ENCODE measurements at places on chromosomes 2 and 18.

- no peak for DNase-seq
Observed at GRCh38 chr2:203330434-203330833, 2.2 kb downstream of the ABI2 start.

DNA sequence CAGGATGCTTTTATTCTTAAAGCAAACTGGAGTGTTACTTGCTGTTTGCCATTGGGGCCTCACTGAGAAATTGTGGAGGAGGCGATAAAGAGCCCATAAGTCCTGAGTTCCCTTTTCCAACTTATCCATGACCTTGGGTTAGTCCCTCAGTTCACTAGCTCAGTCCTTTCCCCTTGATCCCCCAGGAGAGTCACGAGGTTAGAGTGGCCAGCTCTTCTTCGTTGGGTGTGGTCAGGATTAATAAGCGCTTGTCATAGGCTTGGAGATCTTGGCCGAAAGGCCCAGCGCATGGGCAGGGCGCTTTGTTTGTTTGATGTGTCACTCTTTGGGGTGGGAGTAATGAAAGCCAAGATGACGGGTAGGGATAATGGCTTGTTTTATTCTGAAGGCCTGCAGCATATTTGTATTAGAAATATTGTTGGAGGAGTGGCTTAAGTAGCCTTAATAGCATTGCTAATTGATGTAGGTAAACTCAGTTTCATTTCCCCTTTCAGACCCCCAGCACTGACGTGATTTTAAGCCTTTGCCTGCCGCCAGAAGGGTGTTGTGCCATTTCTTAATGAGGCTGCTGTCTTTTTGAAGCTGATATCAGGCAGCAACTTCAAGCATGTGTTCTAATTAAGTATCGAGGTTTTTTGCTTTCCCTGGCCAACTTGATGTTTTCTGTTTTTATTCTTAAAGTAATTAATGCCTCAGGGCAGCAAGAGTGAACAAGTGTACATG, 15.7 kb downstream of the GRHL1 start:
- no peak for DNase-seq

DNA sequence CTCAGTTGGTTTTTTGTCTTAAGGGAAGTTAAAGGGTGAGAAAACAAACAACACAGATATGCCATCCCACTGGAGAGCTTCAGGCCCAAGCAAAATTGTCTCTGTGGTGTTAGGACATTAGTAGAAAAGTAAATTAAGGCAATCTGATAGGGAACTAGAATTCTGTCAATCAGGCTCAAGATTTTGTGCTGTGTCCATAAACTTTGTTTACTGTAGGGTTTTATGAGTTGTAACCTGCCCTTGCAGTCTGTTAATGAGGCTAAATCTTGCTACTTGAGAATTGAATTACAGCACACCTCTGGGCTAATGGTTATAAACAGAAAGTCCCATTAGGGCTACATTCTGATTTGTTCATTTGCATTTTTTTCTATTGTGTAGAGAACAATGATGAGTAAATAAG, 78.0 kb upstream of the OTX1 start:
- DNase-seq = no peak

DNA sequence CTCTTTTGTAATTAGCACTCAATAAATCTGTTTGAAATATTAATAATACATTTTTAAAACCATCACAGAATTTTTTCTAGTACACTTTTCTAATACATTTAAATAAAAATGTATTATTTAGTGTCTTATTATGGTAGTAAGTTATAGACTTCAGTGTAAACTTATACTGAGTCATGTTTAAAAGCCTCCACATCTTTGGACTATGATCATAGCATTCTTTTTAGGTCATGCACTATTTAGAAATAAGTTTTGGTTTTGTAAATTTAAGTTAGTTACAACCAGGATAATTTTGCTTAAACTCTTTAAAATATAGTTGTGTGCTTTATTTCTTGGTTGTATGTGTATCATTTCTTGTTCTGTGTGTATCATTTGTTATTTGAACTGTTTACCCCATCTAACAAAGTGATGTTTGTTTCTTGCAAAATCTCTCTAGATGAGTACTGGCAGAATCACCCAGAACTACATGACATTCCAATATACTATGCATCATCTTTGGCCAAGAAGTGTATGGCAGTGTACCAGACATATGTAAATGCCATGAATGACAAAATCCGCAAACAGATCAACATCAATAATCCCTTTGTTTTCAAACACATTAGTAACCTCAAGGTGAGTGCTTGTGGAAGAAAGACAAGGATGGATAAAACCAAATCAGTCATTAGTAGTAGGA, 16.7 kb downstream of the CPSF3 start:
- no peak for DNase-seq

DNA sequence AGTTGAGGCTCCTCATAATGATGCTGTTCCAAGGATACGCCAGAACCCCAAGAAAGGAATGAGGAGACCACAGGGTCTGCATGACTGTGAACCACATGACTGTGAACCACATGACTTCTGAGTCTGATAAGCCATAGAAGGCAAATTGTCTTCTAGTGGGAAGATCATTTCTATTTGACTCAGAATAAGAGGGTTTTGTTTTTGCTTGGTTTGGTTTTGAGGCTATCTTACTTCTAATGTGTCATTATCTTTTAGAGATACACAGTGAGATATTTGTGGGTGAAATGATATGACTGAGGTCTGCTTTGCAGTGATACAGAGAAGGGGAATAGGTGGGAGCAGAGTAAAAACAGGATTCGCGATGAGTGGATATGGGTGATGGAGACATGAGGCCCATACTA, 28.9 kb upstream of the BCL2L11 start:
- no peak for DNase-seq

- no peak for DNase-seq
Observed at GRCh38 chr2:6865346-6866274, at the start of gene CMPK2. Gene CMPK2 (minus strand): TSS chr2:6865907. CDS start chr2:6865696, 211 bp downstream.

DNA sequence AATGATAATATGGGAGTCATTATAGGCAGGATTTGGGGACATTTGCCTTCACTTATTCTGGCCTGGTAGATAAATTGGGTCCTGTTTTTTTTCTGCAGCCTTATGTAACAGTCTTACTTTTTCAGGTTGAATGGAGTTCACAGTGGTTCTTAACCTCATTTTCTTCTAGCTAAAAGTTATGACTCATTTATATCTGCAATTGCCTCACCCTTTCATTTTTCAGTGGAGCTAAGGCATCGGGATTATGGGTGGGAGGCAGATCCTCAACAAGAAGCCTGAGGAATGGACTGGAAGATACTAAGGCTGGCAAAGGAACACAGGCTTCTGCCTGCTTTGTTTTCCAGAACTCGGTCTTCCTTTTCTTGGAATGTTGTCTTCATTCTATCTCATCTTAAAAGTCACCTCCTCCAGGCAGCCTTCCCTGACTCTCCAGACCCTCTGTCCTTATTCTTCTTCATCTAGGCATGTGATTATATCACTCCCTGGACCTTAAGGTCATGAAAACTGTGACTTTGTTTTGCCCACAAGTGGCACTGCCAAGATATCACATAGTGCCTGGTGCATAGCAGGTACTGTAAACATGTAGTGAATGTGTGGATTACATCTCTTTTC, 41.0 kb upstream of the ACSL3 start:
- no peak for DNase-seq

DNA sequence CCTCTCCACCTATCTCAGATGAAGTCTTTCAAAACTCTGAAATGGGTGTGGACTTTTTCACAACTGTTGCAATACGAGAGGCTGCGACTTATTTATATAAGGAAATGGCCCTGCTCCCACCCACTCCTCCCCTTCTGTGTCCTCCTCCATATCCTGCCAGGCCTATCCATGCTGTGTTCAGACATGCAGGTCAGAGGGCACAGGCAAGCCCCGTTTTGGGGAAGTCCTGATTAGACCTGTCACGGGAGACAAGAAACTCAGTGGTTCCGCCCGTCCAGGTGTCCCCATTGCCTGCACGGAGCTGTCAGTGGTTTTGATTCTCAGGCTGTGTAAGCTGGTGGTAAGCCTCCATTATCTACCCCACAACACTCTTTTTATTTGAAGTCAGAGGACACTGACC, 99.6 kb upstream of the MGAT5 start:
- DNase-seq = no peak

DNA sequence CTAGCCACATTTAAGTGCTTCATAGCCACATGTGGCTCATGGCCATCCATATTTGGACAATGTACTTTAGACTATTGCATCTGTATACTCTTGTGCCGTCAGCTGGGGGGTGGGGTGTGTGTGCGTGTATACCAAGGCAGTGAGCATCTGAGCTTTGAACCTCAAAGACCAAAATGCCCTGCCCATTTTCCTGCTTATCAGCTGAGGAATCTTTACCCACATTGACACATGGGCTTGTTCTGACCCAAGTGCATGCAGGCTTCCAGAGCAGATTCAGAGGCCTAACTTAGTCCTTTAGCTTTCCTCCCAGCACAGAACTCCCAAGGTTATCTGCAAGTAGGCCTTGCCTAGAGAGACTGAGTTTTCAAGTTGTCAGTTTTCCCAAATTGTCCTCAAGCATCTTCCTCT, 11.1 kb upstream of the MOCOS start:
- DNase-seq = no peak

GRCh38 chr2:60553495-60554073, at the start of gene BCL11A:
Gene BCL11A (minus strand): TSS chr2:60553654. CDS start chr2:60553270, 384 bp downstream.
- DNase-seq = peak; percentile 72

DNA sequence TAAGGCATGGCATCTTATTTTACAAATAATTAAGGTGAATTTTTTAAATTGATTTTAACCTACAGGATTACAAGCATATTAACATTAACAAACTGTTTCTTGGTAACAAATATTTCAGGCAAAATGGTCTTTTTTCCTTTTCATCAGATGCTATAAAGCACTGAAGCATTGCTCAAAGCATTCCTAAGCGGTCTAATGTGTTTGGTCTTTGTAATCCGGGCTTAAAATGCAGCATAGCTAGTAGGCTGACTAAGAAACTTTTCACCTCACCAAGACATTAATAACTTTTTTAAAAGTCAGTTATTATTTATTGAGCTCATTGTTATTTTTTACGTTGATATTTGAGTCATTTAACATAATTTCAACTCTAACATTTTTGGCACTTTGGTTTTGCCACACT, 538.8 kb upstream of the SLC39A10 start:
- no peak for DNase-seq

GRCh38 chr18:50506362-50506761, 53.5 kb upstream of the MAPK4 start:
- no peak for DNase-seq

- DNase-seq = no peak
Observed at GRCh38 chr18:28422577-28422976, 245.6 kb upstream of the CDH2 start.

- no peak for DNase-seq
Observed at GRCh38 chr2:74566076-74566753, 11.7 kb downstream of the DOK1 start.
